ENCODE measurements at places on chromosomes 4 and X. TPM values are rescaled to one million over a fixed set of nuclear protein-coding genes. Genes with fewer than 3 reads are reported as not detected.

SYTL4 gene
- polyA plus RNA-seq, result 31.6 TPM

DRD5 gene
- 0.67 TPM for polyA plus RNA-seq

CXCL9 gene
- not detected for polyA plus RNA-seq

DNA sequence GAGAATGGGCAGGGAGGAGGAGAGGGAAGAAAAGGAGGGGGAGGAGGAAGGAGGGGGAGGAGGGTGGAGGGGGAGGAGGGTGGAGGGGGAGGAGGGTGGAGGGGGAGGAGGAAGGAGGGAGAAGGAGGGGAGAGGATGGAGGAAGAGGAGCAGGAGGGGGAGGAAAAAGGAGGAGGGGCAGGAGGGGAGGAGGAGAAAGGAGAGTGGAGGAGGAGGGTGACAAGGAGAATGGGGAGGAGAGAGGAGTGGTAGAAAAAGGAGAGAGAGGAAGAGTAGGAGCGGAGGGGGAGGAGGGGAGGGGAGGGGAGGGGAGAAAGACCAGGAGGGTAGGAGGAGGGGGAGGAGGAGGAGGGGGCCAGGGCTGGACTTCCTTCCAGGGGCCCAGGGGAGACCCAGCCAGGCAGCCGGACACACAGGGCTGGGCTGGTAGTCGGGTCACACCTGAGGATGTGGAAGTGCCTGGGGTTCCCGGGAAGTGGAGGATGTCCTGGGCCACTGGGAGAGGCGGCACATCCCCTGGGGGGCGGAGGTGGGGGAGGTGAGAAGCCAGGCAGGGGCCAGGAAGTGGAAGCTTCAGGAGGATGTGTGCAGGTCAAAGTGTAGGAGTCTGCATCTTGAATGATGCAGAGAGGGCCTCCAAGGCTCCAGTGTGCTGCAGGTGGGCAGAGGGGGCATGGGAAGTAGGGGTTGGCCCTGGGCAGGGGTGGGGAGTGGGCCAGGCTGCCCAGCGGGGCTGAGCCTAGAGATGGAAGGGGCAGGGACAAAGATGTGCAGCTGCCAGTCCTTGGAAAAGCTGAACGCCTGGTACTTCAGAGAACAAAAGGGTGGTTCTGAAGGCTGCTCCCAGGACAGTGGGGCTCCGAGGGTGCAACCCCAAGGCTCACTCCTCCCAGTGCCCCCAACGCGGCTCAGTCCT, 18.8 kb downstream of the IL3RA start:
- DNase-seq, result no peak

DNA sequence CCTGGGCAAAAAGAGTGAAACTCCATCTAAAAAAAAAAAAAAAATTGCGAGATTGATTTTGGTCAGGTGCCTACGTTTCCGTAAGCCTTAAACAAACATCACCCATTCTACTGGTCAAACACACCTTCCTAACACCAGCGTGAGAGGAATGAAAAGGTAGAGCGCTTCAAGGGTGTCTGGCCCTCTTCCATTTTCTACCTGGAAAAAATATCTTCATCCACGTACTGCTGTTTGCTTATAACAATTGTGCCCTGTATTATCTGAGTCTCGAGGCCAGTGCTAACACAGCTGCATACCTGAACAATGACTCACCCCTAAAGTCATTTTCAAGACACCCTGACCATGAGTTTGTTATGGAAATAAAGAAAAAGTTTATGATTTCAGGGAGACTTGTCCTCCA, 13.9 kb downstream of the TMSB4X start:
- DNase-seq, result no peak

- DNase-seq, result no peak
Measured at GRCh38 chr4:120622601-120623000, 299.9 kb downstream of the PRDM5 start.

- DNase-seq, result no peak
Measured at GRCh38 chr4:154593868-154594267, 3.3 kb upstream of the FGA start.

DNA sequence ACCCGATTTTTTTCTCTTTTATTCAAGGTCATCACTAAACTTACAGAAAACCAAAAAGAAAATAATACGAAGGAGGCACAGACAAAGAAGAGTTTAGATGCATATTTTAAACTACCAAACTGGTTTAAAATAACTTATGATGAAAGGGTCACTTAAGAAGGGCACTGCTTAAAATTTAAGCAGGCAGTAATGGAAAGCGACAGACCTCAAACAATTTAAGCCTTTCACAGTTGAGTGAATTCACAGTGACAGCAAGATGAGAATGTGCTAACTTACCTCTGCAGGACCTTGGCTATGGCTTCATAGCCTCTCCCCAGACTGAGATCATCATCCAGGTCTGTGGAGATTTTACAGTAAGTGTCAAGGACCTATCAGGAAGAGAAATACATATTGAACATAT, 112.1 kb downstream of the TTC29 start:
- no peak for DNase-seq

GRCh38 chr4:85448906-85449890, 25.8 kb upstream of the ARHGAP24 start:
- no peak for DNase-seq

GRCh38 chr4:122798101-122798500, 28.5 kb upstream of the FGF2 start:
- DNase-seq, result no peak

- no peak for DNase-seq
Measured at GRCh38 chr4:127055357-127055756, 577.4 kb upstream of the INTU start.

- DNase-seq, result no peak
Measured at GRCh38 chr4:134144337-134144736, 57.3 kb downstream of the PABPC4L start.

DNA sequence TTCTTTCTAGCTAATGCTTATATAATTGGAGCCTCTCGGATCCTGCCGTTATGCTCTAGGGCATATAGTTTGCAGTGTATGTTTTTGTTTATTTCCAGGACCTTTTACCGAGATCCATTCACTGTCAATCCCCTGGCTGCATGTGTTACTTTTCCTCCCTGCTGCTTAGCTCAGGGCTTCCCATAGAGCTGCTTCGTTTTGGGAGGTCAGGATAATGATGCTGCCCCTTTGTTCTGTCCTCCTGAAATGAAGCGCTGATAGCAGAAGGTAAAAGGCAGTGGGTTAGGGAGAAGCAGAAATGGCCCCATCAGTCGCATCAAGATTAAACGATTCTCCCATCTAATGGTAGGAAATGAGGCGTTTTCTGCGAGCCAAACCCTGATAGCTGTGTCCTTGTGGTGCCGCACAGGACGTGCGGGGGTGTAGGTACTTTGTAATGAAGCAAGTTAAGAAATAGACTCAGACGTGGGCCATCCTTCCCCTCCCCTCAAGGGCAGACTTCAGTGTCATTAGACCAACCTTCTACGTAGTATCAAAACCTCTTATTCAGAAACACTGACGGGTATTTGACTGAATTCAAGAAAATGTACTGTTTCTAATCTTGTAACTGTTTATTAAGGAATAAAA, 37.3 kb downstream of the AFF2 start:
- no peak for DNase-seq

GRCh38 chr4:86013621-86014020, 346.2 kb downstream of the MAPK10 start:
- no peak for DNase-seq

DNA sequence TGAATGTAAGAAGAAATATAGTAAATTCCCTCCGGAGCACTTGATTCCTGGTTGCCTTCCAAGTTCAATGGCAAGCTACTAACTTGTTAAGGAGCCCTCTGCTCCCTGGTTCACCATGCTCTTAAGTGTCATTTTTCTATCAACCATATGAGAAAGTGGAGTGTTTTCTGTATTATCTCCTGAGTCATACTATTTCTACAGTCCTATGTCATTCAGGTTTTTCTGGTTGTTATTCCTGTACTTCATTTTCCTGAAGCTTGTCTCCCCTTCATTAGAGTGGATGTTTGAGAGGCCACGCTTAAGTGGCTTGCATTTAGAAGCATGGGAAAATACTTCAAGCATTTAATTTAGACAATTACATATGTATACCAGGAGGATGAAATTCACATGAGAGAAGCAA, 14.7 kb upstream of the EPGN start:
- DNase-seq, result no peak

DNA sequence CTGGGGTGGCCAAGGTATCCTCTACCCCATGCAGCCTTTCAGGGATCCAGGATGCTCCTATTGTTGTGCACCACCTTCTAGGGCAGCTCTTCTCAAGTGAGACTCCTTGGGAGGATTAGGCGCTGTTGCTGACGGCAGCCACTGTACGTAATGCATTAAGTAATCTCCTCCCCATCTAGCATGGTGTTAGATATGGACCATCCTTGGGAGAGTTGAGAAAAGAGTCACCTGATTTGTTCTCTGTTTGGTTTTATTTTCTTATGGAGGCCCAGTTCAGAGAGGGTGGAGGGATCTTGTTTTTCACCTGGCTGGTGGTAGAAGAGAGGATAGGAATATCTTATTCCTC, 46.4 kb downstream of the GYG2 start:
- DNase-seq, result no peak
